ENCODE measurements at places on chromosomes 7 and 10.

- no peak for DNase-seq
Measured at GRCh38 chr10:69842020-69842419, 40.3 kb downstream of the COL13A1 start.

DNA sequence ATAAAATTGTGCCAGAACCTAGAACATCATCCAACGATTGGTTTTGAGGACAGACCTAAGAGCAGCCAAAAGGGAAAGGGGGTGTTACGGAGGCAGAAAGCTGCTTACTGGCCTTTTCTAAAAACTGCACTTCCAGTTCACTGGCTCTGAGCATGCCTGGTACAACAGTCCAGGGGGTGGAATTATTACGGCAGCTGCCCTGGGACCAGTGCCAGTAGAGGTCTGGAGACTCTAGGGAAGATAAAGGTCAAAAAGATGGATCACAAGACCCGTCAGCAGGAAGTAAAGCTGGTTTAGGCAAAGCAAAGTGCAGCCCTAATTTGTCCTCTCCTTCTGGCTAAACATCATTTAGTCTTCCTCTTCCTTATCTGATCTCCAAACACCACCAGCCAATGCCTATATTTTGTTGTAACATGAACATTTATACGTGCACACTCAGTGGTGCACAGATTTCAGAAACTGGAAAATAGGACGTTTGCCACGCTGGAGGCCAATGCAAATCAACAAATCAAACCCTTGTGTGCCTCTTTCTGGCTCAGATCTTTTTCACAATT lies 216.4 kb upstream of the DPP6 start:
- DNase-seq = no peak

GRCh38 chr10:126904818-126905701 lies at the start of gene DOCK1:
Gene DOCK1 (plus strand): TSS chr10:126905428. CDS start chr10:126905518, 90 bp downstream.
- DNase-seq = peak; percentile 81

- DNase-seq = no peak
Measured at GRCh38 chr10:128982616-128982915, 484.5 kb upstream of the MGMT start.

DNA sequence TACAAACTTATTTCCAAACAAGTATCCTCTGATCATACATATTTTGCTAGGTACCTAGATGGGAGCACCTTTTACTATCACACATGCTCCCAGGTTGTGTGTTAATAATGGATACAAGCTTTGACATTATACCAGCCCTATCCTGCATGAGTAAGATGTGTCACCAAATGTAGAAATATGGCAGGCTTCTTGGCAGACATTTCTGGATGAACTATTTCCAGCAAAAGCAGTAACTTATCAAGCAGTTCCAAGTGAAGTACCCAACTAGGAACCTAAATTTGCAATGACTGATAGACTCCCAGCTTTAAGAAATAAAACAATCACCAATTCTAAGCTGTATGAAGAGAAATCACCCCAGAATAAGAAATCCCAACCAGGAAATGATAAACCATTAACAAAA lies 103.7 kb upstream of the TMEM72 start:
- no peak for DNase-seq

- no peak for DNase-seq
Measured at GRCh38 chr10:111724121-111724520, 459.4 kb downstream of the GPAM start.

DNA sequence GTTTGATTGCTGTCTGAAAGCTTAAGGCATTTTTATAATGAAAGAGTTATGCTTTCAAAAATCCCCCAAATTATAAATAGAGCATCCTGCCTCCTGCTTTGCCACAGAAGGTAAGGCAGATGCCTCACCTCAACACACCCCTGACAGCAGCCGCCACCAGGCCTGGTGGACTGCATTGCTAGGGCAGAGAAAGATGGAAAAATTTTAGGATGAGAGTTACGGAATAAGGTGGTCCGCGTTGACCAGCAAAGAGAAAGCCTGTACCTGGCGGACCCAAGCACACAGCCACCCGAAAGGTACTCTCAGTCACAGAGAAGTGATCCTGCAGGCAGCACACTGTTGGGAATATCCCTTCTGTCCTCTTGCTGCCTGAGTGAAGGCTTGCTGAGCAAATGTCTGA lies 360.4 kb upstream of the SHH start:
- DNase-seq = no peak

GRCh38 chr10:132547421-132547861 lies 9.9 kb downstream of the INPP5A start:
- DNase-seq = peak; percentile 45
